Renal pelvis (tissue), 12 donors: ENCODE measurements at places on chromosomes 6 and 20. TPM values are rescaled to one million over a fixed set of nuclear protein-coding genes. Genes with fewer than 3 reads are reported as not detected.

Gene IMPG1
- 4.2 TPM for polyA plus RNA-seq

Gene RUNX2
- 2.7 TPM for polyA plus RNA-seq

DNA sequence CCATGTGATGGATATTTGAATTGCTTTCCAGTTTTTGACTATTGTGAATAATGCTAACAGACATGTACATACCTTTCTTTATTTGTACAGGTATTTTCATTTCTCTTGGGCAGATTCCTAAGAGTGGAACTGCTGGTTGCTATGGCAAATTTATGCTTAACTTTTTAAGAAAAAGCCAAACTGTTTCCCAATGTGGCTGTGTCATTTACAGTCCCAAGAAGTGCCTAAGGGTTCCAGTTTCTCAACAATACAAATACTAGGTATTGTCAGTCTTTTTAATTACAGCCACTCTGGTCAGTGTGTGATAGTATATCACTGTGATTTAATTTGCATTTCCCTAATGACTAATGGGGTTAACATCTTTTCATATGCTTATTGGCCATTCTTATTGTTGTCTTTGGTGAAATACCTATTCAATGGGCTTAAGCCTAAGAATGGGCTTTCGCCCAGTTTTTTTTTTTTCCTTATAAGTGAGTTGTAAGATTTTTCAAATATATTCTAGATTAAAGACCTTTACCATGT, 10.3 kb downstream of the REPS1 start:
- DNase-seq = no peak

- DNase-seq = no peak
These were observed 99.5 kb upstream of the BHLHE23 start for GRCh38 chr20:63106108-63106764.

DNA sequence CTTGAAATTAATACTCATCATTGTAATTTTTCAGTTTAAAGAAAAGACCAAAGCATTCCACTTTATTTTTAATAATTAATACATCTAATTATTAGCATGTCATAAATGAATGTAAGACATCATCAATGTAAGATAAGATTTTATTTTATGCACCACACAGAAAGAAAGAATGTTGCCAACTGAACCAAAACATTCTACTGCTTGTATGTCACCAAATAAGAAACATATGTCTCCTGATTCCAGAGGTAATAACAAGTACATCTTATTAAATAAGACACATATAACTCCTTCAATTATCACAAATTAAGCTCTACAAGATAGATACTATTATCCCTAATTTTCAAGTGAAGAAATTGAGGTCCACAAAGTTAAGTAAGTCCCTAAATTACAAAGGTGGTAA, 189.5 kb downstream of the GMDS start:
- no peak for DNase-seq

DNA sequence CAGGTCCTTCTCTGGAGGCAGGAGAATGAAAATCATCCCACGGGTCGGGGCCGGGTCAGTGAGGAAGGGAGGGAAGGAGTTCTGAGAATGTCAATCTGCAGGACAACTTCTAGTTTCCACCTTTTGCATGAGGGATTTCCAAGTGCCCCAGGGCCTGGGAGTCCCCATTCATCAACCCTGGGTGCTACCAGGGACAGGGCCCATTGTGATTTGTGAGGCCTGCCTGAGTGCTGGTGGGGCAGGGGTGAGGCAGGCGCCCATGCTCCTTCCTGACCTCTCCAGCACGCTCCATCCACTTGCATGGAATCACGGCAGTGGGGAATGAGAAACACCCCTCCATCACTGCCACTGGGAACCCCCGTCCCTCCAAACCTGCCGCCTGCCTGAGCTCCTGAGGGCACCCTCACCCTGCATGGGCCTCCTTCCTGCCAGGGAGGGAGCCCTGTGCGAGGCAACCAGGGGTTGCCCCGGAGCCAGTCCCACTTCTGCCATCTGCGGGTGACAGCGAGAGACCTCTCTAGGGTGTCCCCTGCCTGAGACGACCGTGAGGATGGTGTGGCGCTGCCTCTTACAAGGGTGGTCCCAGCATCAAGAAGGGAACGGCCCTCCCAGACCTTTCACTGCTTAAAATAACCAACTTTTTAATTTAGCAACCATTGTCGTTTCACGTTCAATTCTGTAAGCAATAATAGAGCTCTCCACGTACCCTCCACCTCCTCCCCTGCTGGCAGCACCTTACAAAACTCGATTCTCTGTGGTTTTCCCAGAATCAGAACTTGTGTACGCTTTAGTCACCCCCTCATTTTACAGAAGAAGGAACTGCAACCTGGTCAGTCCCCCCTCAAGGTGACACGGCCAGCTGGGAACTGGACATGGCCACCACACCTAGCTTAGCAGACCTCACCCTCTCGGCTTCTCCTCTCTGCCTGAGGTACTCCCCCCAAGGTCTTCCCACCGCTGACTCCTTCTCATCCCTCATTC, 28.6 kb downstream of the PMEPA1 start:
- no peak for DNase-seq

DNA sequence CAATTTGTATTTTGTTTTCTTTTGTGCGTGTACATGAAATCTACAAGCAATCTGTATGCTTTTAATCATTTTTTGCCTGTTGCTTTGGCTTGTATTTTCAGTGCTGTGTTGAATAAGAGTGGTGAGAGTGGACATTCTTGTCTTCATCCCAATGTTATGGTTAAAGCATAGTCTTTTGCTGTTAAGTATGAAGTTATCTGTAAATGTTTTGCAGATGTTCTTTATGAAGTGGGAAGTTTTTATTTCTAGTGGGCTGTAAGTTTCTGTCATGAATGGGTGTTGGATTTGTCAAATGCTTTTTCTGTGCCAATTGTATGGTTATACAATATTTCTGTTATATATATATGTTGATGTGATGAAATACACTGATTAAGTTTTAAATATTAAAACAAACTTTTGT, 24.2 kb downstream of the ZKSCAN3 start:
- no peak for DNase-seq

DNA sequence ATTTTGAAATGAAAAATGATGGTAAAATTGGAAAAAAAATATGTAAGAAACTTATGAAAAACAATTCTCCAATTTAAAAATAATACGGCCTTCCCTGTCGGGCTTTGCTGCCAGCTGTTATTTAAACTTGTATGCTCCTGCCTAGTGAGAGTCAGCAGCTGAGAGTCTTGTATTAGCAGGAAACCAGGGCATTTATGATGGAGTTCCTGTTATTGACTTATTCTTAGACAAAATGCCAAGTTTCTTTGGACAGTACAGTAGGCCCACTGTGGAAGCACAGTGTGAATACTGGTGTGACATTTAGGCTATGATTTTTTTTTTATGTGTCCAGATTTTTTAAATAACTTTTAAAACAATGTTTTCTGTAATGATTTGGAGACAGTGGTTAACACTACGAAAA, 42.1 kb downstream of the GMDS start:
- no peak for DNase-seq

Gene DLK2
- polyA plus RNA-seq = 1.6 TPM

DNA sequence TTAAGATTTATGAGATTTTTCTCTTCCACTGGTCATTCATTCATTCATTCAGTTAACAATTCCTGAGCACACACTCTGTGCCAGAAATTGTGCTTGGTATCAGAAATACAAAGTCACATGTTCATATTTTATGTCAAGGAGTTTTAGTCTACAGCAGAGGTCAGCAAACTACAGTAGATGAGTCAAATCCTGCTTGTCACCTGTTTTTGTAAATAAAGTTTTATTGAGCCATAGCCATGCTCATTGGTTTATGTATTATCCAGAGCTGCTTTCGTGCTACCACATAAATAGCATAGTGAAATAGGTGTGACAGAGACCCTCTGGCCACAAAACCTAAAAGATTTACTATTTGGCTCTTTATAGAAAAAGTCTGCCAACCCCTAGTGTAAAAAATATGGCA, 46.8 kb downstream of the THEMIS start:
- no peak for DNase-seq

DNA sequence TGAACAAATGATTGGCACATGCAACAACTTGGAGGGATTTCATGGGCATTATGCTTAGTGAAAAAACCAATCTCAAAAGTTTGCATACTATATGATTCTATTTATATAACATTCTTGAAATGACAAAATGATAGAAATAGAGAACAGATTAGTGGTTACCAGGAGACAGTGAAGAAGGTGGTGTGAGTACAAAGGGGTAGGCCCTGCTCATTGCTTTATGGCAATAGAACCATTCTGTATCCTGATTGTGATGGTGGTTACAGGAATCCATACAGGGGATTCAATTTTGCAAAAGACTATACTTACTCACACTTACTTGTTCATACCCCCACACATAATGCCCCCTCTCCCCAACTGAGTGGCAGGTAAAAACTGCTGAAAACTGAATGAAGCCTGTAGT, 30.2 kb upstream of the LAMA4 start:
- DNase-seq = no peak

Gene FAM83B
- polyA plus RNA-seq = 7.2 TPM

Gene SAMD10
- 10.0 TPM for polyA plus RNA-seq

Gene RAET1E
- 0.58 TPM for polyA plus RNA-seq

DNA sequence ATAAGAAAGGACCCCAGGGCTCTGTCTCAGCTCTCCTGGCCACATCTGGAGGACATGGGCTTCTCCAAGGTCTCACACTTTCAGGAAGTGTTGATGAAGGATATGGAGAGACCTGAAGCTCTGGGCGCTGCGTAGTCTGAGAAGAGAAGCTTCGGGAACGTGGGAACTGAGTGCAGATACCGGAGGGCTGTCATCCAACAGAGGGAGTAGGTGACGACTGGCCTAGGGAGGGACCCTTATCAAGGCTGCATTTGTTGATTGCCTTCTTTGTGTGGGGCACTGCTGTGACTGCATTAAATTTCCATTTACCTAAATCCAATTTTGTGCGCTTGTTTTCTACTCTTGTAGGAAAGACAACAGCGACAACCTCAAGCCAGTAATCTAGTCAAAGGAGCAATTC, 63.4 kb downstream of the PLG start:
- no peak for DNase-seq

DNA sequence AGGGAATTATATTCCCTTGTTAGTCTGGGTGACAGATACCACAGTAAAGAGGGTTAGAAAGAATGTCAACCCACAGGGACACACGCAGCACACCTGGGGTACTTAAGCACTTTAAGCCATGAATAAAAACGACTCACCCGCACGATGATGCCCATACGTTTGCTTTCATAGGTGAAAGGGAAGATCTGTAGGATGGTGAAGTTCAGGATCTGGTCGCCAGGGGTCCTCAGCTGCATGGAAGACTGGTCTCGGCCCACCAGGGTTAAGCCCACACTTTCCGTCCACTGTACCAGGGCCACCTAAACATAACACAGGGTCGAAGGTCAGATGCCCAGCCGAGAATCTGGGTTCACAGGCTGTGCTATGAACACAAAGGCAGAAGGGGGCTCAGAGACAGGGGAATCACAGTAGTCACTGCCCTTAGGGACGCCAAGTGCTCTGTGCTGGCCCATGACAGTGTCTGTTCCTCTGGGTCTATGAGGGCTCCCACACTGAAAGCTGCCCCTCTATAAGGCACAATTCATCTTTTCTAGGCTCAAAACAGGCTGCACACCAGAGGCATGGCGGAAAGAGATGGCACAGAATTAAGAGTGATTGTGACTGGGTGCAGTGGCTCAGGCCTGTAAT, 96.8 kb upstream of the NFATC2 start:
- peak; percentile 58 for DNase-seq

DNA sequence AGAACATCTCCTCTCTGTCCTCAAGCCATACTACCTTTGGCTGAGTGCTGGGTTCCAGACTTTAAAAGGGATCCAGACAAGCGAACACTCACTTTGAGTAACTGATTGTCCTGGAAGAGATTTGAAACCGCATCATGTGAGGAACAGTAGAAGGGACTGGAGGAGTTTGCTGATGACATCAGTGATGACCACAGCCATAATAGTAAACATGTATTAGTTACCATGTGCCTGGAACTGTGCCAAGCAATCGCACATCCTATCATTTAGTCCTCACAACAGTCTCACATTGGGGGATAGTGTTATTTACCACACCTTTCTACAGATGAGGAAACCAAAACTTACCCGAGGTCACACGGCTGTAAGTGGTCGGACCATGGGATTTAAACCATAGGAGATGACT, 39.8 kb downstream of the ARMC2 start:
- DNase-seq = no peak

DNA sequence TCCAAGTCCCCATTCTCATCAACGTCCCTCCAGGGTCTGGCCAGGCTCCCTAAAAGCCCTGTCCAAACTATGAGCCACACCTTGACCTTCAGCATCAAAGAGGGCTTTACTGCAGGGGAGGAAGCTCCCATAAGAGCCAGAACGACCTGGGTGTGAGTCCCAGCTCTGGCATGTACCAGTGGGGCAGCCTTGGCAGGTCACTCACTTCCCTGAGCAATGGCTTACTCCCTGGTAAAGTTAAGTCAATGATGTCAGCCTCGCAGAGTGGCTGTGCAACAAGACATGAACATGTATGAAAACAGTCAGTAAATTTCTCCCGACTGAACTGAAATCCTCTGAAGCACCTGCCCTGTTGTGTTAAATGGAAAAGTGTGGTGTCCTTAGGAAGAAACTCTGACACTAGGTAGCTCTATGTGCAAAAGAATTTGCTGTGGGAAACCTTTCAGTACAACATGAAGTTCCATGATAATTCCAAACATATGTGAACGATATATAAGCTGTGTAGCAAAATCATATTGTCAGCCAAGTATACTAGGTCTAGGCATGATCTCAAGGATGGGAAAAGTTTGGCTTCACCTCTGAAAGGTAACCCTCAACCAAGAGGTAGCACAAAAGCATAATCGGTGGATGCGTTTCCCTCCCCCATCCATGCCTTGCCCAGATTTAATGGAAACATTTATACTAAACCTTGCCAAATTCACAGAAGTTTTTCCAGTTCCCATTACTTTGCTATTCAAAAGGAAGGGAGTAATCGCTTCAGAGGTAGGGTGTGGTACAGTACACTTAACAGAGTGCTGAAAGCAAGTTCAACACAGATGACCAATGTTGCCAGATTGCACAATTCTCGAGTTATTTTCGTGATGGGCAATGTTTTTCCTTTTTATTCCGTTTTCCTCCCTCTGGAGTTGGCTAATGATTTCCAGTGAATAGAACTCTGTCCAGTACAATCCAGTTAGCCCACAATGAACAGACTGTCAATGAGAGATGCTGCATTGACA, 49.0 kb upstream of the RANBP9 start:
- no peak for DNase-seq

Gene EBF4
- 36.8 TPM for polyA plus RNA-seq

GRCh38 chr20:20207291-20207690, 155.0 kb downstream of the CFAP61 start:
- no peak for DNase-seq

- DNase-seq = no peak
These were observed 419.3 kb upstream of the HS3ST5 start for GRCh38 chr6:114762145-114762544.

Gene SOBP
- polyA plus RNA-seq = 15.3 TPM

DNA sequence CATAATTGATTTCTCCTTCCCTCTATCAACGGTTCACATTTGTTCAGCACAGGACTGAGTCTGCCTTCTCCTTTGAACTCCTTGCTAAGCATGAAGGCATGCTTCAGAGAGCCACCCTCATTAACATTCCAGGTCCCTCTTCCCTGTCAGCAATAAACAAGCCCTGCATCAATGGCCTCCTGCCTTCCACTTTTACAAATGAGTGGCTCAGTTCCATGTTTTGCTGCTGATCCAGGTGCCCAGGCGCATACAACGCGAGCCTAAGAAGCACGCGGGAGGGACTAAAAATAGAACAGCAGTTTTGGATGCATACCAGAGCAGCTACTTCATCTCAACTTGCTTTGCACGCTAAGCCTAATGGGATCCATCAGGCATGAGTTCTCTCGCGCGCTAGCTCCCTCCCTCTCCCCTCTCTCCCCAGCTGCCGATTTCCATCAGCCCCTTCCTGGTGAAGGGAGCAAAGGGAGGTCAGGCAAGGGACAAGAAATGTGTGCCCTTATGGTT, 53.4 kb downstream of the TRAF3IP2 start:
- DNase-seq = peak; percentile 96
